Kidney (tissue), 22 donors: ENCODE measurements at places on chromosomes 13 and 19. TPM values are rescaled to one million over a fixed set of nuclear protein-coding genes. Genes with fewer than 3 reads are reported as not detected.

CGB3 gene
- polyA plus RNA-seq = not detected

URAD gene
- polyA plus RNA-seq = not detected

GRK1 gene
- polyA plus RNA-seq = not detected

- H3K4me3 ChIP-seq = no peak overlapping the region
- no peaks in the 10 kb centered on the region for H3K27me3 ChIP-seq
- no peaks in the 10 kb centered on the region for H3K4me1 ChIP-seq
Measured at GRCh38 chr13:87827479-87827878, 156.3 kb downstream of the SLITRK5 start.

DNA sequence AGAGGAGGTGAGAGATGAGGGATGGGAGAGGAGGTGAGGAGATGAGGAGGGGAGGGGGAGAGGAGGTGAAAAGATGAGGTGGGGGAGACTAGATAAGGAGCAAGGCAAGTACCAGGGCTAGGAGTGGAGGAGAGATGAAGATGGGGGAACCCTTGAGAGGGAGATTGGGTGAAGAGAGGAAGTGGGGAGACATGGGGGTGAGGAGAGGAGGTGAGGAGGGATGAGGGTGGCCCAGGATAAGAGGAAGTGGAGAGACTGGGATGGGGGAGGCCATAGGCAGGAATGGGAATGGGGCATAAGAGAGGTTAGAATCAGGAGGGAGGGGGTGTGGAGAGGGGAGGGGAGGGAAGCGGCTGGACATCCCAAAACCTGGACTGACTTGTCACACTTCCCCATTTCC lies 16.7 kb upstream of the EMC10 start:
- H3K27ac ChIP-seq = no peak overlapping the region
- DNase-seq = no peak
- no peaks in the 10 kb centered on the region for H3K4me1 ChIP-seq
- H3K4me3 ChIP-seq = no peak overlapping the region
- H3K36me3 ChIP-seq = no peaks in the 10 kb centered on the region

DNA sequence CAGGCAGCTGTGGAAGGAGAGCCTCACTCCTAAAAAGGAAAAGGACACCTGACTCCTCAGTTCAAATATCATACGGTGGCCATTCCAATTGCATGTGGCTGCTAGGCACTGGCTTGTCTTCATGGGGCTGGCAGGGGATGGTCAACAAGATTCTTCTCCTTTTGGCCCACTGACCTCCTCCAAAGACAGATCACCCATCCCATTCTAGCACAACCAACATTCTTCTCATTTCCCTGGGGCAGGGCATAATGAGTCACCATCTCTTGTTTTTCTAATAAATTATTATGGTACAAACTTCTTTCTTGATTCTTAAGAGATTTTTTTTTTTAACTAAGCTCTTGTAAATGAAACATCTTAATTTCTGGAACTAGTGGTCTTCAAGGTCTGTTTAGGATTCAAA lies 136.7 kb upstream of the NBEA start:
- H3K36me3 ChIP-seq = no peaks in the 10 kb centered on the region
- no peak overlapping the region for H3K27ac ChIP-seq
- DNase-seq = no peak
- H3K27me3 ChIP-seq = no peaks in the 10 kb centered on the region

- H3K4me1 ChIP-seq = no peaks in the 10 kb centered on the region
- no peaks in the 10 kb centered on the region for H3K27me3 ChIP-seq
- H3K36me3 ChIP-seq = no peaks in the 10 kb centered on the region
- no peak overlapping the region for H3K4me3 ChIP-seq
- no peak overlapping the region for H3K27ac ChIP-seq
- no peak for DNase-seq
Measured at GRCh38 chr13:47337781-47338507, 441.1 kb upstream of the HTR2A start.

DNA sequence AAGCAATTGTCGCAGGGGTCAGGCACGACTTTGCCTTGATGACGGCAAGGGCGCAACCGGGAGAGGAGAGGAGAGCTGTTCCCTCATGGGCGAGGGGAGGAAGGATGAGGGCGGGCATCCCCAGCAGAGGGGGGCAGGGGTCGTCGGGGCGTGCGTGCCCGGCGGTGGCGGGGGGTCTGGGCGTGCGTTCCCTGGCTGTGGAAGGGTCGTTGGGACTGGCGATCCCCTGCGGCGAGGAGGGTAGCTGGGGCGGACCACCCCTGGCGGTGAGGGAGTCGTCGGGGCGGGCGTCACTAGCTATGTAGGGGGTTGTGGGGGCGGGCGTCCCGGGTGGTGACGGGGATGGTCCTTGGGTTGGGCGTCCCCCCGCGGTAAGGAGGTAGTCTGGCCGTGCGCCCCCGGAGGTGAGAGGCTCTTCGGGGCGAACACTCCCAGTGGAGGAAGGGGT lies 1.7 kb downstream of the COMP start:
- peaks cover 10% of the 10 kb centered on the region for H3K4me1 ChIP-seq
- no peak for DNase-seq
- H3K4me3 ChIP-seq = no peak overlapping the region
- peaks cover 30% of the 10 kb centered on the region for H3K27me3 ChIP-seq
- no peak overlapping the region for H3K27ac ChIP-seq

DNA sequence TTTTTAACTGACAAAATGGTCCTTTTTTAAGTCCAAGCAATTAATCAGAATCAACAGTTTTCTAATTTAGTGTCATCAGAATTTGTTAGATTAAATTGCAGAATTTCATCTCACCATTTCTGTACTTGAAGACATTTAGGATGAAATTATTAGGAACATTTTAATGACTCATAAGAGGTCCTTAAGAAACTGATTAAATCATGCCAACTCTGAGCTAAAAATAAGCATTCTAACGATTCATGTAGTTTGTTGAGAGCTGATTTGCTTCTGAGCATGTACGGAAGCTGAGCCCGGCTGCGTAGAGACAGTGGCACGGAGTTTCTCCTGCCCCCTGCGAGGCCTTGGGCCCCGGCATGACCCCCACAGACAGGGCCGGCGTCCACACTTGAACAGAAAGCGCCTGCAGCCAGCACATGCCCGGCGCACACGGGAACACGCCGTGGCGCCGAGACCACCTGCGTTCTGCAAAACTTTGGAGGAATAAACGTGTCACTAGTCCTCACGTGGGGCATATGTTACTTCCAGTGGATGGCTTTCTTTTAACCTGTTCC lies 89.7 kb upstream of the MCF2L start:
- no peak overlapping the region for H3K4me3 ChIP-seq
- peaks cover 20% of the 10 kb centered on the region for H3K36me3 ChIP-seq

DNA sequence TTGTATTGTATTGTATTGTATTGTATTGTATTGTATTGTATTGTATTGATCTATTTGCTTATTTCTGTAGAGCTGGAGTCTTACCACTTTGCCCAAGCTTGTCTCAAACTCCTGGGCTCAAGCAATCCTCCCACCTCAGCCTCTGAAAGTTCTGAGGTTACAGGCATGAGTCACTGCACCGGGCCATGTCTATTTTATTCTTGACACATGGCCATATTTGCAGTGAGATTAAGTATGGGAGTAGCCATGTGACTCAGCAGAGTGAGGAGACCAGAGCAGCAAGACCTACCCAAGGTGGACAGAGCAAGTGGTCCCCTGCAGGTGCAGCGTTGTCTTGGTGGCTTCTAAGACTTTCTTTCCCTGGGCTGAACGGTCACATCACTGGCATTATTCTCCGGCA lies 49.1 kb upstream of the UBAC2 start:
- DNase-seq = no peak
- H3K27me3 ChIP-seq = no peaks in the 10 kb centered on the region
- H3K4me3 ChIP-seq = no peak overlapping the region
- H3K27ac ChIP-seq = no peak overlapping the region
- no peaks in the 10 kb centered on the region for H3K36me3 ChIP-seq
